RKO (cell line): ENCODE measurements at places on chromosomes 5 and 9.

DNA sequence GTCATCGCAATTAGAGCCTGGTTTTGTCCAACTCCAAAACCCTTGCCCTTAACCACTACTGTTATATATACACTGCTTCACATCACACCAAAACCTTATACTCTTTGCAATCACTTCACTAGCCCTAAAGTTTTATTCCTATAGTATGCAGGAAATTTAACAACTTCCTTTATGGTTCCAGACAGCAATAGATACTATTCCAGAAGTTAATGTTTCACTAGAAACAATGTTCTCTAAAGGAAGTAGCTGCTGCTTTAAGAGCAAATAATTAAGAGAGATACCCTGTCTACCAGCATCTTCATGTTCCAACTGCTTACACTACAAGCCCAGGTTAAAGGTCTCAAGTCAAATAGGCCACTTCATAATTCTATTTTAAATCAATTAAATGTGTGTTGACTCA is 22.0 kb downstream of the FREM1 start:
- no peak for DNase-seq

DNA sequence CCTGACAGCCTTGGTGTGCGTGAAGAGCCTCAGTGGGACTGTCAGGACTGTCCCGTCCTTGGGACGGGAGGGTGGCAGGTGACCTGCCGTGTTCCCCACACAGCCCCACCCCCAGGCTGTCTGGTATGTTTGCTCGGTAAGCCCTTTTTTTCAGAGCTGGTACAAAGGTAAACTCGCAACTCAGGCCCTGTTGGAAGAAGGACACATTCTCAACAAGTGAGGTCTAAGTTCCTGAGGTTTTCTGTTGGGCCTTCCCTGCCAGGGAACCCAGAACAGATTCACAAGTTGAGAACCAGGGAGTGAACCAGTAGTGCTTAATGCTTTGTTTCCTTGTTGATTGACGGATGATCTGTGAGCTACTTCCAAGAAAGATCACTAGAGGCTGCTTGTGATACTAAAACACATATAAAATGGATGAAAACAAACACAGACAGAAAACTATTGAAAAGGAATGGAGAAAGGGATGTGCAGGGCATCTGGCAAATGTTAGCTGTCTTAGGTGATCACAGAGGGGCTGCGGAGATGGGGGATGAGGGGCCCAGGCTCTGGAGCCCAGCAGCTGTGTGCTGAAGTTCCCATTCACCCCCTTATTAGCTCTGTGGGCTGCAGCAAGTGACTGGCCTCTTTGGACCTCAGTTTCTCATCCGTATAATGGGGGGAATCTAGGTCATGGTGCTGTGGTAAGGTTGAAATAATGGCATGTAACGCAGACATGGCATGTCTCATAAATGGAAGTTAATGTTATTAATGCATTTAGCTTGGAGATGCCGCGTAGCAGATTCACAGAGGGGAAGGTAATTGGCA is 2.7 kb downstream of the NDST1 start:
- DNase-seq: no peak

DNA sequence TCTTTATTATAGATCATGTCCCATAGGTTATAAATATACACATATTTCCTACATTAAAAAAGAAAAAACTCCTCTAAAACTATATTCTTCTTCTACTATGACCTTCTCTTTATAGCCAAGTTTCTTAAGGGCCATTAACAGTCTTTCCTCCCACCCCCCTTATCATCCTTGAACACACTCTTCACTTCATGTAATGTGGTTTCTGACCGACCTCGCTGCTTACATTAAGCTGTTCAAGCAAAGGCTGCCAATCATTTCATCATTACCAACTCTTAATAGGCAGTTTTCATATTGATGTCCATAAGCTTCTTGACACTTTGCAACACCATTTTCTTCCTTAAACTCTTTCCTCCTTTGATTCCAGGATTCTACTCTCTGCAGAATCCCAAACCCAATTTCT is 283.0 kb upstream of the PCSK5 start:
- no peak for DNase-seq

- DNase-seq: no peak
Measured at GRCh38 chr9:126670270-126670669, 56.5 kb downstream of the LMX1B start.

GRCh38 chr5:157917899-157918809 is 59.2 kb upstream of the CLINT1 start:
- peak; percentile 82 for DNase-seq

- DNase-seq: peak; percentile 41
Measured at GRCh38 chr5:129670957-129671500, 76.9 kb upstream of the MINAR2 start.

DNA sequence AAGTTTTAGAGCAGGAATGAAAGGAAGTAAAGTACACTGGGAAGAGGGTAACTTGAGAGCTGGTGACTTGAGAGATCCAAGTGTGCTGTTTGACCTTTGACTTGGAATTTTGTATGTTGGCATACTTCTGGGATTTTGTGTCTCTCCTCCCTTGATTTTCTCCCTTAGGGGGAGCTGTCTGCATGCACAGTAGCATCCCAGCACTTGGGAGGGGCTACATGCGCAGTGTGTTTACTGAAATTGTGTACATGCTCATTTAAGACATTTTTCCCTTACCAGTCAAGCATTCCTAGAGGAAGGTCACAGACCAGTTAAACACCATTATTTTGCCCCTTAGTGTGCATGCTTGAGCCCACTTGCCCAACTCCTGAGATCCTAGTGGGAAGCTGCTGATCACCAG is 120.1 kb downstream of the ZNF622 start:
- DNase-seq: no peak

GRCh38 chr5:137145721-137146120 is 353.4 kb downstream of the SPOCK1 start:
- DNase-seq: no peak

DNA sequence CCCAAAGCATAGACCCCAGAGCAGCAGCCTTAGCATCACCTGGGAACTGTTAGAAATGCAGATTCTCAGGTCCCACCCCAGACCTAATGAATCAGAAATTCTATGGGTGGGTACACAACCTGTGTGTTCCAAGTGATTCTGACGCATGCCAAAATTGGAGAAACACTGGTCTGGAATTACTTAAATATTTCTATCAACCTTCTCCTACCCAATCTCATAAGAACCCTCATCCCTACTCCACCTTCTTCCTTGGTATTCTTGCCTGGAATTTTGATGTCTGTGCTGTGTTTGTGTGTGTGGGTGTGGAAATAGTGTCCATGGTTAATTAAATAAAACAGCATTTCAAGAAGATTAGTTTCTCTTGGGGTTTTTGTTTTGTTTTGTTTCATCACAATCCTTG is 111.8 kb downstream of the CEMIP2 start:
- DNase-seq: no peak

GRCh38 chr9:74610523-74611061 is 113.5 kb downstream of the RORB start:
- DNase-seq: no peak

DNA sequence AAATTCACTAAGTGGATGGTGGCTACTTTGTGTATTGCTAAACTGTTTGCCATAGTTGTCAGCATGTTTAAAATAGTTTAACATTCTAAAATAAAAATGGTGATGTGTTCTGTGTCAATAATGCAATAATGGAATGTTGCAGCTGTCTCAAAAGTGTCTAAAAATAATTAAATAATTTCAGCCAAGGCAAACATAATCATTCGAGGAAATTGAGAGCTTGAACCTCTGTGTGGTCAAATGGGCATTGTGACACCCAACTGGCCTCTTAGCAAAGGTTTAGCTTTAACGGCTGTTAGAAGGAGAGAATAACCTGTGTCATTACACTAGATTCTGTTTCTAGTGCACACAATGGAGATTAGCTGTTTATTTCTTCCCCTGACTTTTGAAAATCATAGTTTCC is 278.5 kb downstream of the TMEM167A start:
- DNase-seq: no peak

GRCh38 chr5:148806520-148806931 is 19.9 kb upstream of the ADRB2 start:
- no peak for DNase-seq

DNA sequence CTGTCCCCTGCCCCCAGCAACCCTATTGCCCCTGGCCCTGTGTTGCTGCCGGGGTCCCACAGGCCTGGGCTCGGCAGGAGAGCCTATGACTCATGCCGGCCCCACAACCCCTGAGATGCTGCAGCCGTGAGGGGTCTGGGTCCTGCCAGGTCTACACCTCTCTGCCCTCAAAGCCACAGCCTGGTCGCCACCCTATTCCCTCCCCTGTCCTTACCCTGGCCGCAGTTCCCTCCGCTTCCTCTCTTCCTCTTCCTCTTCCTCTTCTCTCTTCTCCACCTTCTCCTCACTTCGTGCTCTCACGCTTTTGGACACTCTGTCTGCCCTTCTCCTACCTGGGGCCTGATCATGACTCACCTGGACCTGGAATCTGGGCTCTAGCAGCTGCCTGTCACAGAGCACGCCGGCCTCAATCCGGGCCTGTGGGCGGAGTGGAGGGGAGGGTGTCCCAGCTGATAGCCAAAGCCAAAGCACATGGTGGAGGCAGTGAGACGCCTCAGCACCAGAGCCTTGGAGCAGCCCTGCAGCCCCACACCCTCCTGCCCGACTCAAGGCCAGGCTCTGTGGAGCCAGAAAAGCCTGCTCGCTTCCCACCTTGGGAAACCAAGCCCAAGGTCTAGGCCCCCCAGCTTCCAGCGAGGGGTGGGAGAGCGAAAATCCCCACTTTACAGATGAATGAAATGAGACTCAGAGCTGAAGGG is 26.8 kb upstream of the CSF1R start:
- no peak for DNase-seq

GRCh38 chr5:178320281-178320855 is 87.8 kb upstream of the PHYKPL start:
- DNase-seq: no peak

DNA sequence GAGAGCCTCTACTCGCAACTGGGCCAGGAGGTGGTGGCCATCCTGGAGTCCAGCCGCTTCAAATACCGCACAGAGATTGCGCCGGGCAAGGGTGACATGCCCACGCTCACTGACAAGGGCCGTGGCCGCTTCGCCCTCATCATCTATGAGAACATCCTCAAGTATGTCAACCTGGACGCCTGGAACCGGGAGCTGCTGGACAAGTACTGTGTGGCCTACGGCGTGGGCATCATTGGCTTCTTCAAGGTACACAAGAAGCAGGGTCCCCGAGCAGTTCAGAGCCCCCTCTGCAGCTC is 13.5 kb downstream of the NDST1 start:
- no peak for DNase-seq

GRCh38 chr9:27112235-27112634 is 3.2 kb downstream of the TEK start:
- no peak for DNase-seq

DNA sequence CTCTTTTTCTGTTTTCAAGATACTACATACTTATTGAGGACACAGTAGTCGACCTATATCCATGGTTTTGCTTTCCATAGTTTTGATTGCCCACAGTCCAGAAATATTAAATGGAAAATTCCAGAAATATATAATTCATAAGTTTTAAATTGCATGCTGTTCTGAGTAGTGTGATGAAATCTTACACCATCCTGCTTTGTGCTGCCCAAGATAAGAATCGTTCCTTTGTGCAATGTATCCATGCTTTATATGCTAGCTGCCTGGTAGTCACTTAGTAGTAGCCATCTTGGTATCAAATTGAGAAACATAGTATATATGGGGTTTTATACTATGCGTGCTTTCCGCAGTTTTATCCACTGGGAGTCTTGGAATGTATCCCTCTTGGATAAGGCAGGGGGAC is 59.0 kb downstream of the CWC27 start:
- DNase-seq: no peak

- DNase-seq: no peak
Measured at GRCh38 chr9:89342213-89342612, 23.9 kb downstream of the SECISBP2 start.

GRCh38 chr5:137201876-137202275 is 297.2 kb downstream of the SPOCK1 start:
- DNase-seq: no peak

GRCh38 chr9:14119694-14120514 is 194.0 kb downstream of the NFIB start:
- no peak for DNase-seq

DNA sequence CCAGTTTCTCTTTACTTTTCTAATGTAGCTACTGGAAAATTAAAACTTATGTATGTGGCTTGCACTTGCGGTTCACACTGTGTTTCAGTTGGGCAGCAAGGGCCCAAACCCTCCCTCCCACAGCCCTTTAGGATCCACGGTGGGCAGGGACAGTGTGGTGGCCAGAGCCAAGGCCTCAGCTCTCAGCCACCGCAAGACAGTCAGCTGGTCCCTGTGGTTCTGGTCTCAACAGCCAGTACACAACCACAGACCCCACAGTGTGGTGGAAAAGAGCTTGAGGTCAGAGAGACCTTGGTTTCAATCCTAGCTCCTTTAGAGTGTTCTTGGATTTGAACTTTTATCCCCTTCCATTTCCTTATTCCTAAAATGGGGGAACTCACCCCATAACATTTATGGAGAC is 153.0 kb upstream of the SMIM23 start:
- DNase-seq: no peak

- DNase-seq: peak; percentile 27
Measured at GRCh38 chr9:130215341-130216119, 43.3 kb downstream of the NCS1 start.

DNA sequence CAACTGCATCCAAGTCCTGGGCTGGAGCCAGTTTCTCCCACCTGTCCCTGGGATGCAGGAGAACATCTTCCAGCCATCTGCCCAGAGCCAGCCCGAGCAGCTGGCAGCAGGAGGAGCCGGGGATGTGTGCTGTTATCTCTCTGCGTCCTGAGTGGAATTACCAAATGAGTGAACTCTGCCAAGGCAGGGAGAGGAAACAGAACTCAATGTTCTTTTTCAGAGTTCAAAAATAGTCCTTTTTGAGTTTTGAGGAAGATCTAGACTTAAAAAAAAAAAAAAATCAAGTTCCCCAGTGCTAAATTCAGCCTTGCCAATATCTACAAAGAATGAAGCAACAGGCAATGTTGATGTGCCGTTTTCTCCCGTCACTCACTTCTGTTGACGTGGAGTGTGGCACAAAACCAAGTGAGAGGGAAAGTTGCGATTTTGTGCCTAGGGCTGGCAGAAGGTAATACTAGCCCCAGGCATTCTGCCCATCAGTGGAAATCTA is 56.2 kb downstream of the TMOD1 start:
- DNase-seq: no peak

DNA sequence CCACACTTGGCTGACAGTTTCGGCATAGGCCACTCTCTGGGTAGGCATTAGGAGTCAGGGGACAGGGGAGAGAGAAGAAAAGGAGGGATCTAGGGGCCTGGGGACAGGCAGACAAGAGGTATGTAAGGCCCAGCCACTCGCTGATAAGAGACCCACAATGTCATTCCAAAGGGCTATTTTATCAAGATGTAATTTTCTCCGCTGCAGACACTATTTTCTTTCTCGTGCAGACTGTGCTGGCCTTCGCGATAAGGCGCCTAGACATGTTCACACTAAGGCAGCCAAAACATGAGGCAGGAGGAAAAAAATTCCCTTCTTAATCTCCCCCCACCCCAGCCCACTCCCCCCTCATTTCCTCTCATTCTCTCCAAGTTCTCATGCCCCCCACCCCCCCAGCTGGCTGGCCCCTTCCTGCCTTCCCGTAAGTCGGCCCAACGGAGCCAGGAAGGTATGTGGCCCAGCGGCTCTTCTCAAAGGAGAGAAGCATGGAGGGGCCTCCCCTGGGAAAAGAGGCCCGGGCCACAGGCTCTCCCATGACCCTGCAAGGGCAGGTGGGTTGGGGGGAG is 44.9 kb upstream of the SYNPO start:
- no peak for DNase-seq

- DNase-seq: no peak
Measured at GRCh38 chr5:176888016-176888864, 10.9 kb downstream of the HK3 start.

GRCh38 chr9:134888603-134889190 is 8.1 kb downstream of the FCN2 start:
- DNase-seq: no peak
